ENCODE measurements at places on chromosomes 11 and 22.
A peak's percentile ranks its signal among the peaks of the same experiment; 100 is the strongest.

GRCh38 chr11:87712391-87712790, 462.9 kb downstream of the RAB38 start:
- no peak overlapping the region for H3K4me3 ChIP-seq
- DNase-seq, result no peak
- H3K27ac ChIP-seq, result no peak overlapping the region

- H3K27me3 ChIP-seq, result no peaks in the 10 kb centered on the region
- no peak overlapping the region for H3K27ac ChIP-seq
- no peak overlapping the region for H3K4me3 ChIP-seq
- H3K36me3 ChIP-seq, result no peaks in the 10 kb centered on the region
These were observed 18.7 kb downstream of the DRICH1 start for GRCh38 chr22:23613193-23613972.

GRCh38 chr22:38833061-38833460, 10.8 kb downstream of the NPTXR start:
- no peaks in the 10 kb centered on the region for H3K36me3 ChIP-seq
- H3K27ac ChIP-seq, result no peak overlapping the region
- no peak overlapping the region for H3K4me3 ChIP-seq
- DNase-seq, result no peak
- no peaks in the 10 kb centered on the region for H3K27me3 ChIP-seq

- peaks cover 4% of the 10 kb centered on the region for H3K4me1 ChIP-seq
- H3K4me3 ChIP-seq, result no peak overlapping the region
- no peak overlapping the region for H3K27ac ChIP-seq
- no peaks in the 10 kb centered on the region for H3K36me3 ChIP-seq
- peak; percentile 55 for DNase-seq
- peaks cover 15% of the 10 kb centered on the region for H3K27me3 ChIP-seq
These were observed 6.0 kb upstream of the ACR start for GRCh38 chr22:50731811-50732624.

- no peaks in the 10 kb centered on the region for H3K36me3 ChIP-seq
- H3K4me3 ChIP-seq, result no peak within 1 kb of the TSS
- no peak within 1 kb of the TSS for H3K27ac ChIP-seq
These were observed at the start of gene SCGB2A2 for GRCh38 chr11:62269654-62270278. SCGB2A2 (plus strand) TSS chr11:62270158; CDS start chr11:62270217, 59 bp downstream.

DNA sequence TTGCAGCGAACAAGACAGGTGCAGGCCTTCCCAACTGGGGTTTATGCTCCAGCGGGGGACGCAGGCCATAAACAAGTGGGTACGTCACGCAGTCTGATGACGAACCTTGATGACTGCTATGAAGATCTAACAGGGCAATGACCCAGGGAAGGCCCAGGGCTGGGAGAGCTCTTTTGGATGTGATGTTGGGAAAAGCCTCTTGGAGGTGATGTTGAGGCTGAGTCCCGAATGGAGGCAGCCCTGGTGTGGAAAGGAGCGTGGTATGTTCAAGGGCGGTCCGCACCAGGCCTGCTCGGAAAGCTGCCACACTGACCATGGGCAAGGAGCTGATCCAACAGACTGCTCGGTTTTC, 5.8 kb downstream of the FADS2 start:
- no peaks in the 10 kb centered on the region for H3K36me3 ChIP-seq
- peak overlapping the region; percentile 38 for H3K27ac ChIP-seq
- no peak for DNase-seq
- peaks cover 3% of the 10 kb centered on the region for H3K4me1 ChIP-seq
- no peak overlapping the region for H3K4me3 ChIP-seq

DNA sequence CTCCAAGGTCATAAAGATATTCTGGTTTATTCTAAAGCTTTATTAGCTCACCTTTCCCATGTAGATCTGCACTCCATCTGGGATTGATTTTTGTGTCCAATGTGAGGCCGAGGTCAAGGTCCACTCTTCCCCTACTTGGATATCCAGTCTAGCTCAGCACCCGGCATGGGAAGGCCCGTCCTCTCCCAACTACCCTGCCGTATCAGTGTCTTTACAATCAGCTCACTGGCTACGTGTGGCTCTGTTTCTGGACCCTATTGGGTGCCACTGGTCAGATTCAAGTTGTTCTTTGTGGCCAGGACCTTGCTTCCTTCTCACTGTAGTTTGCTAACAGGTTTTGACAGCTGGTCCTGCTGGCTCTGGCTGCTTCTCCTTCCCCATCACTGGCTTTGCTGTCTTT, 30.9 kb downstream of the KCNQ1OT1 start:
- H3K27me3 ChIP-seq, result no peaks in the 10 kb centered on the region
- no peaks in the 10 kb centered on the region for H3K36me3 ChIP-seq
- H3K4me3 ChIP-seq, result no peak overlapping the region

DNA sequence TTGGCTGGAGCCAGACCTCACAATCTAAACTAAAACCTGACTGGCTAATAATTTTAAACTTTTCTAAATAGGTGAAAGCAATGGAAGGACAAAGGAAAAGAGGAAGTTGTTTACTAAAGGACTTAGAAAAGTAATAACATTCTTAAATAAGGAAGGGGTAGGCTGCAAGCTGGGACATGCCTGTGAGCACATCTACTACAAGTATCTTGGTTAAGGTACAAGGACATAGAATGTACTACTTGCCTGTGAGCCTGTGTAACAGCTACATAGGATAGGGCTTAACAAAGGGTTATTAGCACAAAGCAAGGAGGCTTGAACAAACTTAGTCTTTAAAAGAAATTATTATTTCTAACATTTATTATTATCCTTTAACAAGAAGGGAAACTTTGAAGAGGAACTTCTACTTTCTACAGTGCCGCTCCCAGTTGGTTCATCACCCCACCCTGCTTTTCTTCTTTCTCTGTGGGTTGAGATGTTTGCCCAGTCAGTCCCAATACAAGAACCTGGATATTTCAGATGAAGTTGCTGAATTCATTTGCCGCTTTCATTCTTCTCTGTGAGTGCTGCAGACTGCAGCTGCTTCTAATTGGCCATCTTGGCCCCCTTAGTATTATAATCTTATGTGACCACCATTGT, 87.5 kb downstream of the PRMT3 start:
- H3K27me3 ChIP-seq, result no peaks in the 10 kb centered on the region
- no peak overlapping the region for H3K27ac ChIP-seq
- H3K4me1 ChIP-seq, result no peaks in the 10 kb centered on the region
- no peaks in the 10 kb centered on the region for H3K36me3 ChIP-seq
- DNase-seq, result no peak
- no peak overlapping the region for H3K4me3 ChIP-seq

DNA sequence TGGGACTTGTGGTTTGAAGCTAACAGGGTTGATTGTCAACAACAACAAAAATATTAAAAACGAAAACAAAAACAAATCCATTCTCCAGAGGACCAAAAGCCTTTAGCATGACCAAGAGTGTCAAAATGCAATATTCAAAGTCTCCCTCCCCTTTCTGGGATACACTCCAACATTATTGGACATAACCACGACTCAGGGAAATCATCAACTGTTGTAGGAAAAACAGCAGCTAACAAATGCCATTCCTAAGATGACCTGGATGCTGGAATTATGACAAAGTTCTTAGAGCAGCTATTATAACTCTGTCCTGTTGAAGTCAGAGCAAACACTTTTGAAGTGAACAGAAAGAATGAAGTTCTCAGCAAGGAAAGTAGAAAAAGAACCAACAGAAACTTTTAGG, 143.0 kb downstream of the TMEM135 start:
- peaks cover 9% of the 10 kb centered on the region for H3K4me1 ChIP-seq
- DNase-seq, result no peak
- peaks cover 5% of the 10 kb centered on the region for H3K36me3 ChIP-seq
- H3K27ac ChIP-seq, result no peak overlapping the region

DNA sequence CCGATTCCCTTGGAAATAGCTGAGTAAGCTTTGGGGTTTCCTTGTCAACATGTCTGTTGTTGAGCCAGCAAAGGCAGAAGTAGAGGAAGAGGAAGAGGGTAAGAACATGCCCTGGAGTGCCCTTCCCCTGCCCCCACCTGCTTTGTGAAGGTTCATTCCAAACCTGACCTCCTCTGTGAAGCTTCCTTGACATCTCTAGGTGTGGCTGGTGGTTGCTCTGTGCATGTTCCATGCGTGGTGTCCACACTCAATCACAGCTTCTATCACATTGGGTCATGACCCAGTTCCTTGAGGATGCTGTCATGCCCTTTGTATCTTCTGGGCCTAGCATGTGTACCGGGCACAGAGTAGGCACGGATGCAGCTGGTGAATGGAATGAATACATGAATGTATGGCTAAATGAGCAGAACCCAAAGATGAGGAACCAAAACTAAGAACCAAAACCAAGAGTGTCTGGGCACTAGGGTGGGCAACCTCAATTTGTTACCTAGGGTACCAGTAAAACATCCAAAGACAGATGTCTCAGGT, 23.7 kb upstream of the FXYD6 start:
- no peak overlapping the region for H3K27ac ChIP-seq
- no peak overlapping the region for H3K4me3 ChIP-seq

DNA sequence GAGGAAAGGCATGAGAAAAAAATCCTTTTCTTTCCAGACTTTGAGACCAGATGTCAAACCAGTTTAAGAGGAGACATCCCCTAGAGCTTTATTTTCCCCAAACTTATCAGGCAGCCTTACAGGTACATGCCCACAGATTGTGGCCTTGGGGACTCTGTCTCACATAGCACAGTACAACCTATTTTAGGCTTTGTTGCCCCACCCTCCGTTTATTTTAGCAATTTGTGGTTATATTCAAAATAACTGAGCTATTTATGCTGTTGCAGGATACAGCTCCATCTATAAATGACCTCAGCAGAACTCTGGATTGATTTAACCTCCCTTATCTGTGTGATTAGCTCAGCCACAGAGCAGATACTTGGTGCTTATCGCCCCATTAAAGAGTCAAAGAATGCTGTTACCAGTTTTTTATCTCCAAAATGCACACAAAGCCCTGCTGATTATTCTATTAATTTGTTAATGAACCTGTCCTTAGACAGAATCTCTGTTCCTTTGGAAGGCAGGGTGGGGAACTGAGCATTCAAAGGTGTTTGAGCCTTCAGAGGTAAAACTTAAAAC, 525.2 kb downstream of the OPCML start:
- no peak for DNase-seq
- no peak overlapping the region for H3K4me3 ChIP-seq
- no peaks in the 10 kb centered on the region for H3K4me1 ChIP-seq
- H3K27me3 ChIP-seq, result no peaks in the 10 kb centered on the region
- no peak overlapping the region for H3K27ac ChIP-seq
- H3K36me3 ChIP-seq, result no peaks in the 10 kb centered on the region

GRCh38 chr11:2768471-2769408, 68.9 kb upstream of the KCNQ1OT1 start:
- H3K4me1 ChIP-seq, result no peaks in the 10 kb centered on the region
- DNase-seq, result no peak
- H3K4me3 ChIP-seq, result no peak overlapping the region
- H3K36me3 ChIP-seq, result no peaks in the 10 kb centered on the region
- no peaks in the 10 kb centered on the region for H3K27me3 ChIP-seq
- no peak overlapping the region for H3K27ac ChIP-seq

- no peaks in the 10 kb centered on the region for H3K36me3 ChIP-seq
- no peak overlapping the region for H3K27ac ChIP-seq
- H3K27me3 ChIP-seq, result no peaks in the 10 kb centered on the region
These were observed 50.4 kb downstream of the TENM4 start for GRCh38 chr11:79390477-79390876.

GRCh38 chr11:94171693-94172440, 43.2 kb downstream of the PANX1 start:
- DNase-seq, result peak; percentile 34
- H3K36me3 ChIP-seq, result no peaks in the 10 kb centered on the region
- H3K27me3 ChIP-seq, result no peaks in the 10 kb centered on the region
- H3K4me1 ChIP-seq, result peaks cover 5% of the 10 kb centered on the region

DNA sequence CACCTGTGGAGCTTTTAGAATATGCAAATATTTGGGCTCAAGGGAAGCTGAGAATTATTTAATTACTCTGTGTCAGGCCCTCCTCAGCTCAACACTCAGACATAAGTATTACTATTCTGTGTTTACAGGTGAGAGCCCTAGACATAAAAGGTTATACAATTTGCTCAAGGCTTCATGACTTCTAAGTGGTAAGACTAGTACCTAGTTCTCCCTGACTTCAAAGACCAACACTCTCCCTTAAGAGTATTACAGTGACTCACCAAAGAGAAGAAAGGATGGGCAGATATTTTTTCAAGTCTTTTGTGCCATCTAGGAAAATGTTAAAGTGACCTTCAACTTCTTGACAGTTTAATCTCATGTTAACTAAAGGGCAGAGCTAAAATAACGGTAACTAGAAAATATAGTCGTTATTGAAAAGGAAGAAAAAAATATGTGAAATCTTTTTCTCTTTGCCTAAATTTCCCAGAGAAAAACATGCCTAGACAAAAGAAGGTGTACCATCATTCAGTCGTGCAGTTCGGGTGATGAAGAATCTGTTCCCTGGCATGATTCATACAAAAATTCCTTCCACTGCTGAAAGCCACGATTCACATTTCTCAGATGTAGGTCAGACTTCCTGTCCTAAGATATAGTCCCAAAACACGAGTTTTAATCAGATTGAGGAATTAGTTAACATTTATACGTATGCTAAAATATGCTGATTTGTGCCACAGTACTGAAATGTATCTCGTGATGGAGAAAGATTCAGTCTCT, 849.1 kb upstream of the API5 start:
- H3K27me3 ChIP-seq, result no peaks in the 10 kb centered on the region
- H3K27ac ChIP-seq, result no peak overlapping the region
- H3K4me1 ChIP-seq, result no peaks in the 10 kb centered on the region
- DNase-seq, result no peak
- H3K4me3 ChIP-seq, result no peak overlapping the region

GRCh38 chr11:6328321-6328720, 8.0 kb upstream of the CAVIN3 start:
- DNase-seq, result no peak
- H3K36me3 ChIP-seq, result no peaks in the 10 kb centered on the region
- peaks cover 1% of the 10 kb centered on the region for H3K4me1 ChIP-seq
- H3K27me3 ChIP-seq, result no peaks in the 10 kb centered on the region
- no peak overlapping the region for H3K4me3 ChIP-seq
- no peak overlapping the region for H3K27ac ChIP-seq

DNA sequence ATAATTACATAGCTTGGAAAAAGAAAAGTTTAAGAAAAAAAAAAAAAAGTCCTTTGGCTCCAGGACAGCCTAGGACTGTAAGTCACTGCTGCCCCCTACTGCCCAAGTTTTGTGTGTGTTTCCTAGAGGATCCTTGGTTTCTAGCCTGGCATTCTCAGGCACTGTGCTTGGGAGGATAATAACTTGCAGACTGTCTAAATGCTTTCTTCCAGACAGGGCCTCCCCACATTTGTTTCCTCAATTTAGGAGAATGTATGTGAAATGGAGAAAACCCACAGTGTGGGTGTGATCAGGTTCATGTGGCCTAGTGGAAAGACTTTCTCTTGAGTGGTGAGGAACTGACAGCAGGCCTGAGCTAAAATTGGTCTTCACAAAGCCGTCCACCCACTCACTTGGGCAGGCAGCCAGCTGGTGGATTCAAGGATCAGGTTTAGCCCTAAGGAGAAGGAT, 191.0 kb downstream of the NAV2 start:
- peak; percentile 82 for DNase-seq
- H3K27ac ChIP-seq, result no peak overlapping the region
- no peaks in the 10 kb centered on the region for H3K27me3 ChIP-seq
- H3K4me1 ChIP-seq, result peaks cover 4% of the 10 kb centered on the region
- H3K4me3 ChIP-seq, result no peak overlapping the region
- H3K36me3 ChIP-seq, result no peaks in the 10 kb centered on the region

GRCh38 chr11:4044976-4045646, 49.5 kb upstream of the RRM1 start:
- H3K27ac ChIP-seq, result no peak overlapping the region
- H3K4me1 ChIP-seq, result peaks cover 16% of the 10 kb centered on the region
- no peaks in the 10 kb centered on the region for H3K27me3 ChIP-seq
- H3K4me3 ChIP-seq, result no peak overlapping the region
- no peaks in the 10 kb centered on the region for H3K36me3 ChIP-seq

All from transverse colon (tissue), 4 donors.